ENCODE measurements at places on chromosomes 12 and 14.

GRCh38 chr12:11907625-11908024 lies 163.1 kb upstream of the BCL2L14 start:
- no peak for DNase-seq

- DNase-seq: no peak
Observed at GRCh38 chr12:110123919-110124268, 263 bp upstream of the IFT81 start.

DNA sequence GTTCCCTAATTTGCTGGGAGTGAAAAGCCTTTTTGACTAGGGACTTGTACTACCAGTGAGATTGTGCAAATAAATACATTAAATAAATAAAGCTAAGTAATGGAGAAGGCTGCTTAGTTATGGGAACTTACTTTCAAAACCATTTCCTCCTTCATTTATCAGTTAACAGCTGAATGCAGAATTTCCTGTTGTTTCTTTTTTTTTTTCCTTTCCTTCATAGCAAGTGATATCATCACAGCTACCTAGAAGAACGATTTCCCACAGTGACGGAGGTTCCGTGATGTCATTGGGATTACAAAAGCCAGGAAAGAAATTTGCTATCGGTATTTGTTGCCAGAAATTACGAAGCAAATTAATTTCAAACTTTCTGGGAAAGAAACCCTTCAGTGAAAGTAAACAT lies 42.1 kb upstream of the SOCS2 start:
- no peak for DNase-seq

GRCh38 chr12:52636189-52636588 lies 15.8 kb downstream of the KRT2 start:
- DNase-seq: no peak

DNA sequence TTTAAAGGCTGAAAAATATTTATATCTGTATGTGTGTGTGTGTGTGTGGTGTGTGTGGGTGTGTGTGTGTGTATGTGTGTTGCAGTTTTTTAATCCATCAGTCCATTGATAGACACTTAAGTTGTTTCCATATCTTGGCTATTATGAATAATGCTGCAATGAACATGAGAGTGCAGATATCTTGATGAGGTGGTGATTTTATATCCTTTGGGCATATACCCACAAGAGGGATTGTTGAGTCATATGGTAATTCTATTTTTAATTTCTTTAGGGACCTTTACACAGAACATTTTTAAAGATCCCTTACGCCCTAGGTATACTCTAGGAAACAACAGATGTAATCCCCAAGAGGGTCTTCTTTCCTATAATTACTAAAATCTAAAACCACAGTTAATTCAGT lies 154.5 kb upstream of the CLEC14A start:
- DNase-seq: no peak

- peak; percentile 12 for DNase-seq
Observed at GRCh38 chr14:96989306-96989705, 192.1 kb downstream of the VRK1 start.

- no peak for DNase-seq
Observed at GRCh38 chr12:21851151-21851550, 76.6 kb upstream of the KCNJ8 start.

DNA sequence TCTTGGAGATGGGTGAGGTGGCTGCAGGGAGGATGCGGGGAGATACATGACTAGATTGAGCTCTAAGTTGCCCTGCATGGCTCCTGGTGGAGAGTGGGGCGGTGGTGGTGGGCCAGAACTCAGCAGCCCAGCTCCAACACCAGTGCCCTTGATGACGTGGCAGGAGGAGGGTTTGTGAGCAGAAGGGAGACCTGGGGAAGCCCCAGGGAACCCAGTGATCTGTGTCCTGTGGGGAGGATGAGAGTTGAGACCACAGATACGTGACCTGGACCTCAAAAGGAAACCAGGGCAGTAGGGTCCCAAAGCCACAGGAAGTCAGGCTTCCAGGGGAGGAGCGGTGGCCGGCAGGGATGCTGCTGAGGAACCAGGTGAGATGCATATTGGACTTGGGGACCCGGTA lies 989.1 kb upstream of the TMEM132C start:
- DNase-seq: no peak

- no peak for DNase-seq
Observed at GRCh38 chr12:47190271-47190750, 110.6 kb upstream of the AMIGO2 start.

GRCh38 chr14:32404784-32405573 lies 75.9 kb downstream of the AKAP6 start:
- DNase-seq: no peak

DNA sequence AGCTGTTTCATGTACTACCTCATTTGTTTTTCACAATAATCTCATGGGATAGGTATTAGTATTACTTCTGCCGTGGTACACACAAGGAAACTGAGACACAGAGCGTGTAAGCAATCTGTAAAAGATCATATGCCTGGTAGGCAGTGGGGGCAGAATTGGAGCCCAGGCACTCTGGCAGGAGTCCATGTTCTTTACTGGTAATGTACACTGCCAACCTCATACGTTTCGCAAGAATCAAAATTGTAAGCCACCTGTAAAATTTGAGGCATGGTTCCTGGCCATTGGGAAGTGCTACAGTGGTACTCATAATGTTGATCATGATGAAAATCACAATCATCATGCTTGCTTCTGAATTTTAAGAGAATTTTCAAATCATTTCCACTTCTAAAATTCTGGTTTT lies 40.7 kb downstream of the TMTC1 start:
- DNase-seq: no peak

DNA sequence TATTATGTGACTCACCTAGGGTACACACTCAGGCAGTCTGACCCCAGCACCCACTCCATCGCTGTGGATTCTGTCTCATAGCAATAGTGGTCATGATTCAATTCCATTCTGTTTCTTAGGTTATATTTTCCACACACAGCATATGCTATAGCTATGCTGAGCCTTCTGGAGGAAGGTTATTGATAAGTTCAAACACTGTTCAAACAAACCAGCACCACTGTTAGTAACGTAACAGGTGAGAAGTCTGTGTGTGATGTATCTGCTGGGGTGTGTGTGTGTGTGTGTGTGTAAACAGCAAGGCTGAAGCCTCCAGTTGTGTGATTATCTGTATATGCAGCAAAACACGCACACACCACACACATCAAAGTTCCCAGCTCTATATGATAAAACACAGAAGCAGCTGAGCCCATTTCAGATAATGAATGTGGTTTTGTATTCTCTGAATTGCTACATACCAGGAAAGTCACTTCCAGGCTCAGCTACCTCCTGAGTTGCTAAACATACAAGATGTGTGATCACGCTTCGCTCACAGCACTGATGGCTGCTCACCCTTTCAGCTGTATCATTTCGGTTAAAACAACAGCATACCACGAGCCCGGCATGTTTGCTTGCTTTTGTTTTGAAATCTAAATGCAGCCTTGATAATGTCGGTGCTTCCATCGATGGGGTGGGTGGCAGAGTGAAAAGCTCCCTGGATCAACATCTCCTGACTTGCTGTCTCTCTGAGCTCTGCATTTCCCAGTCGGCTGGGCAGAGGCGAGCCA lies 6.8 kb upstream of the SYNE3 start:
- DNase-seq: no peak

GRCh38 chr14:35331605-35332516 lies 39.7 kb downstream of the PSMA6 start:
- no peak for DNase-seq

GRCh38 chr14:73133795-73134194 lies 2.5 kb upstream of the PSEN1 start:
- DNase-seq: no peak

DNA sequence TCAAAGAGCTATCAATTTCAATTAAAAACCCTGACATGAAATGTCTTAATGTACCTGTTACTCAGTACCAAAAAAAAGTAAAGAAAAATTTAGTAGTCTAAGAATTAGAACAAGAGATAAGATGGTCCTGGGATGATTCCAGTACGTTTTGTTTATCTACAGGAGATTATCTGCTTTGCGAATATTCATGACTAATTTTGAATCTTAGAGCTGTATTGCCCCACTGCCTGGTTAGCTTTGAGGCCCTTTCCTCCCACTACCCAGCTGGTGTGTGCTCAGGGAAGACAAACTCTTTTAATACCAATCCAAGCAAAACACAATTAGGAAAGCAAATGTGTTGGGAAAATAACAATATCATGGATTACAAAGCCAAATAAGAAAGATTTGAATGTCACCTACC lies 263.5 kb downstream of the FOXG1 start:
- DNase-seq: no peak

GRCh38 chr12:121582583-121583333 lies 1.9 kb upstream of the KDM2B start:
- DNase-seq: no peak

GRCh38 chr12:122503147-122503751 lies 2.5 kb upstream of the ZCCHC8 start:
- DNase-seq: no peak

DNA sequence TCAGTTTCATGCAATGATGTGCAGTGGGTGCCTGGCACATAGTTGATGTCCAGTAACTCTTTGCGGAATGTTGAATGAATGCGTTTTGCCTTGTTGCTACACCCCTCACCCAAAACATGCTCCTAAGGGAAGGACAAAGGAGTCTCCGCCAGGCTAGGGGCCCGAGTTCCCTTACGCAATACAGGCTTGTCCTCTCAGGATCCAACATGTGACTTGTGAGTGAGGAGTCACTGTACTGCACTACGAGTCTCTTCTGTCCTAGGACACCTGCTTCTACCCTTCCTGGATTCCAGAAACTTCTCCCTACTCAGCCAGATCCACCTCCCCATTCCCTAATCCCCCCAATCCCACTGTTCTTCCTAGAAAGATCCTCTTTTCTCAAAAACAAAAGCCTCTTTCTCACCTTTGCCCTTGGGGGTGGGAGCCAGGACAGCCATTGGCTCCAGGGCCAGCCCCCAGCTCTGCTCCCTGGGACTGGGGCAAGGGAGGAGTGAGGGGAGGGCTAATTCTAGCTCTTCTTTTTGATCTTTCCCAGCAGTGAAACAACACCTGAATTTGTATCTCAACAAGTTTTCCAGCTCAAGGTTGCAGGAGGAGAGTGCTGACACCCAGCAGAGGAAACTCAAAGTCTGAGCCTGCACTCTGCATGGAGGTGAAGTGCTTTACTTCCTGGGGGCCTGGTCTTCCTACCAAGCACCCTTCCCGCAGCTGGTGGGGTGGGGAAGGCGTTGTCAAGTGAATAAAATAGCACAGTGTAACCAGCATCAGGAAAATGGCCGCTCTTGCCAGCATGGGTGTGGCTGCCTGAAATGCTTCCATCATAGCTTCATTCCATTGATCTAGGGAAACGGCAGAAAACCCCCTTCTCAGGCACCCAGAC lies 3.4 kb upstream of the OTUB2 start:
- DNase-seq: no peak

DNA sequence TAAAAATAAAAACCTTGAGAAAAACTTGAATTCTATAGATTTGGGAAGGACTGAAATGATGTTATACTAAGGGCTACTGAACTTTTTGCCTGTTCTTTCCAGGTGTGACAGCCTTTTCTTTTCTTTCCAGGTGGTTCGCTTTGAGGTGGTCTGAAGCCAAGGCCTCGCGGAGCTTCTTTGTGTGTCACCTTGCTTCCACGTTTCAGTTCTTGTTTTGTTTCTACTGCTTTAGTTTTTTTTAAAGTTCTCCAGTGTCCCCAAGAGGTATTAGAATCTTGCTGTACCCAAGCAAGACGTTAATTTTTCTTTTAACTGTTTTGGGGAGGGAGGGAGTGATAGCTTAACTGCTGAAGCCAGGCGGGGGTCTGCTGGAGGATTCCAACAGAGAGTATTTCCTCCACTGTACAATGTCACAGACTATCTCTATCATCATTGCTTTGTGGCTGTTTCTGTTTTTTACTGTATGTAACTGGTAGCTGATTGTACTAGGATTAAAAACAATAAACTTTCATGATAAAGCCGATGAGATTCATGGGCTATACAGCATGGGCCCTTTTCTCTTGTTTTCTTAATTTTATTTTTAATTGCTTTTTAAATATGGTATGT lies 40.2 kb downstream of the PROX2 start:
- no peak for DNase-seq

GRCh38 chr12:67892259-67893021 lies 96.8 kb upstream of the IFNG-AS1 start:
- DNase-seq: no peak

DNA sequence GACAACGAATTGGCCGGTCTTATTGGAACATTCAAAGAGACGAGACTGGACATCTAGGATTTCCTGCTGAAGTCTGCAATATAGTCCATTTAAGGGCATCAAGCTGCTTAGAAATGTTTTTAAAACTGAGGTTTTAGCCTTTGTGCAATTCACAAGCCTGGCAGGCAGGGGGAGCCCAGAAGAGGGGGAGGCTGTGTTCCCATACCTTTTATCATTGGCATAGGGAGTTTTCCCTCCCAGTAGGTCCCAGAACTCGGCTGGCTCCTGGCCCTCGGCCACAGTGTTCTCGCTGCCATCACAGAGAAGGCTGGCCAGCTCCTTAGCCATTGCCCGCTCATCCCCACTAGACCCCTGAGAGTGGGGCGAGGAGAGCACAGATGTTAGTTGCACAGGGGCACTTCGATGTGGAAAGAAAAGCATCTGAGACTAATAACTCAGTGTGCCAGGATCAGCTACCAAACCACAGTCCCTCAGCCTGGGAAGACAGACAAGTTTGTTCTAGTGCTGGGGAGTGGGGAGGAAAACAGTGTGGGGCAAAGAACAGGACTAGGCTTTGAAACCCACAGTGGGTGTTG lies 15.1 kb downstream of the AVIL start:
- peak; percentile 19 for DNase-seq

Data from nucleus accumbens (tissue), 56 donors.